ENCODE measurements at places on chromosomes 11 and 22. TPM values are rescaled to one million over a fixed set of nuclear protein-coding genes. Genes with fewer than 3 reads are reported as not detected.

CCDC87 gene
- 0.46 TPM for total RNA-seq

- peaks cover 18% of the 10 kb centered on the region for H3K4me1 ChIP-seq
- H3K4me3 ChIP-seq: no peak overlapping the region
- DNase-seq: no peak
- no peak overlapping the region for H3K27ac ChIP-seq
Observed at GRCh38 chr11:8271106-8271886, 7.6 kb upstream of the LMO1 start.

GLYATL1 gene
- total RNA-seq: not detected

GRCh38 chr11:10438458-10438857, 16.6 kb upstream of the AMPD3 start:
- no peaks in the 10 kb centered on the region for H3K36me3 ChIP-seq
- H3K27me3 ChIP-seq: no peaks in the 10 kb centered on the region
- no peak for DNase-seq
- no peak overlapping the region for H3K4me3 ChIP-seq

- H3K27me3 ChIP-seq: no peaks in the 10 kb centered on the region
- no peak for DNase-seq
- H3K4me1 ChIP-seq: no peaks in the 10 kb centered on the region
- no peak overlapping the region for H3K4me3 ChIP-seq
Observed at GRCh38 chr11:43497144-43497543, 138.4 kb downstream of the TTC17 start.

DNA sequence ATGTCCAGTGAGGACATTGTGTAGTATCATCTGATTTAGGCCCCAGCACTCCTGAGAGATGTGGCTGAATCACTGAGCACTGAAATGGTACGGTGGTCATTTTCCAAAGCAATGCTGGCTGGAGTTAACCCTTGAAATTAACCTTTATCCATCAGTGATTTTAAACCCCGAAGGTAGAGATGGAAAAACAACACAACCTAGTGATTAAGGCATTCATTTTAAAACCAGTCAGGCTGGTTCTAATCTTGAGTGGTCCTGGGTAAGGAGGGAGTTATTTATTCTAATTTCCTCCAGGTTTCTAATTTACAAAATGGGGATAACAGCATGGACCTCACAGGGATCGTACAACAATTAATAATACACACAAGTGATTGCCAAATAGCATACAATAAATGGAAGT, 6.6 kb upstream of the CSNK2A3 start:
- no peaks in the 10 kb centered on the region for H3K36me3 ChIP-seq
- no peaks in the 10 kb centered on the region for H3K4me1 ChIP-seq
- no peaks in the 10 kb centered on the region for H3K27me3 ChIP-seq
- no peak overlapping the region for H3K4me3 ChIP-seq

GRCh38 chr11:124745270-124745834, 5.6 kb downstream of the NRGN start:
- peaks cover 47% of the 10 kb centered on the region for H3K4me1 ChIP-seq
- H3K36me3 ChIP-seq: no peaks in the 10 kb centered on the region
- H3K27me3 ChIP-seq: peaks cover 40% of the 10 kb centered on the region
- H3K4me3 ChIP-seq: peak overlapping the region; percentile 53

DNA sequence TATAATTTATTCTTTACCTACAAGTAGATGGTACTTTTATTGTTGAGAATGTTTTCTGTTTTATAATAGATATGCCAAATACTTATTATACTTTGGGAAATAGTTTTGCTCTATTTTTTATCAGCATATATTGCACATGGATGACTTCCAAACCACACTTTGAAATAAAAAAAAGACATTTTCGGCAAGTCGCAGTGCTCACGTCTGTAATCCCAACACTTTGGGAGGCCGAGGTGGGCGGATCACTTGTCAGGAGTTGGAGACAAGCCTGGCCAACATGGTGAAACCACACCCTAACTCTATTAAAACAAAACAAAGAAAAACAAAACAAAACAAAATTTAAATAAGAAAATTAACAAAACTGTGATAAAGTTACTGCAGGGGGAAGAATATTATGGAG, 983.9 kb upstream of the CNTN5 start:
- H3K27ac ChIP-seq: no peak overlapping the region
- no peaks in the 10 kb centered on the region for H3K36me3 ChIP-seq
- H3K4me3 ChIP-seq: no peak overlapping the region
- H3K27me3 ChIP-seq: no peaks in the 10 kb centered on the region

DNA sequence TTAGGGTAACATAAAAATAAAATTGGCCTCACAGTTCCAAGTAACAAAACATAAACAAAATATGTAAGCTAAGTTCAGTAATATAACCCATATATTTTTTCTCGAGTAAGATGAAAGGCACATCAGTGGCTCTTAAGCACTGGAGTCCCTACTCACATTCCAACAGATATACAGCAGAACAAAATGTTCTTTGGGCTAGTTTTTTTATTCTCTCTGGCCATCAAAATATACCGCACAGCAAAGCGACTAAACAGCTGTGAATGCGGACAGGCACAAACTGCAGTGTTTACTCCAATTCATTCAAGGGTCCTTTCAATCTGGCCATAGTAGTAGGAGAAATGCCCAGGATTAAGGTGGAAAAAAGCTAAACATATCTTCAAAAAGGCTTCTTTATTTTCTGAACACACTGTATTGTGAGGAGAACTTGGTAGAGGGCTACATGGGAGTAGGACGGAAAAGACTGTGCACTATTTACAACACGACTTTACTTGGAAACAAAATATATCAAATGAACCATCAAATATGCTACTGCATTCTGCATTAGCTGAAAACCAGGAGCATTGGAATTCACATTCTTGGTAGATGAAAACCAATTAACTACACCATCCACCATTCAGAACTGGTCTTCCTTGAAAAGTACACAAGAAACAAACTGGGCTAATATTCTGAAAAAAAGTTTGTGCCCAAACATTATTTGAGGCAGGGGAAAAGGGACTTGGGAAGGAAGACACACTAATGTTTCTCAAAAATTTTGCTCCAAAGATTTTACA, 4.4 kb downstream of the CDON start:
- DNase-seq: no peak
- no peak overlapping the region for H3K4me3 ChIP-seq
- peaks cover 60% of the 10 kb centered on the region for H3K4me1 ChIP-seq
- no peaks in the 10 kb centered on the region for H3K36me3 ChIP-seq
- H3K27me3 ChIP-seq: no peaks in the 10 kb centered on the region

F2 gene
- not detected for total RNA-seq

DNA sequence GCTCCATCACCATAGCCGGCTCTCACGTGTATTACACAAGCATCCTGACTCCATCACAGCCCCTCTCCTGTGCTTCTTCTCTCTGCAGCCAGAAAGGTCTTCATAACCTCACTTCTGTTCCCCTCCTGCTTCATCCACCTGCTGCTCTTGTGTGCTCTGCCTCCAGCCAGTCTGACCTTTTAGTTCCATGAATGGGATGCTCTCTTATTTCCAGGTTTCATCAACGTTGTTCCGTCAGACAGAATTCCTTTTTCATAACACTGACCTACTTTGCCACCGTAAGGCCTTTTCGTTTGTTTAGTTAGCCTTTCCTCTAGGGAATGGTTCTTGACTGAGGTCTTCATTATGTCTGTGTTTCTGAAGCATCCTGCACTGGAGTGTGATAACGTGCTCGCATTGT, 18.8 kb downstream of the GRAMD1B start:
- H3K4me1 ChIP-seq: no peaks in the 10 kb centered on the region
- DNase-seq: no peak
- H3K27ac ChIP-seq: no peak overlapping the region
- H3K36me3 ChIP-seq: no peaks in the 10 kb centered on the region
- no peaks in the 10 kb centered on the region for H3K27me3 ChIP-seq

All from esophagus muscularis mucosa (tissue), 4 donors.